Heart right ventricle (tissue), 16 donors: ENCODE measurements at places on chromosomes 2 and 18. TPM values are rescaled to one million over a fixed set of nuclear protein-coding genes. Genes with fewer than 3 reads are reported as not detected.

RESP18 gene
- not detected for total RNA-seq

MAP3K19 gene
- not detected for total RNA-seq

TNFAIP6 gene
- total RNA-seq: 3.5 TPM

IL36RN gene
- not detected for total RNA-seq

SUPT7L gene
- 27.0 TPM for total RNA-seq

ANTXR1 gene
- total RNA-seq: 32.5 TPM

LDLRAD4 gene
- 41.8 TPM for total RNA-seq

IL37 gene
- total RNA-seq: not detected

TNS1 gene
- 844 TPM for total RNA-seq

MYO5B gene
- 0.50 TPM for total RNA-seq

GPD2 gene
- 13.1 TPM for total RNA-seq
